Caudate nucleus (tissue), 63 donors: ENCODE measurements at places on chromosomes 4 and X.

GRCh38 chr4:160826339-160826679 is 1337.5 kb downstream of the FSTL5 start:
- DNase-seq, result no peak

DNA sequence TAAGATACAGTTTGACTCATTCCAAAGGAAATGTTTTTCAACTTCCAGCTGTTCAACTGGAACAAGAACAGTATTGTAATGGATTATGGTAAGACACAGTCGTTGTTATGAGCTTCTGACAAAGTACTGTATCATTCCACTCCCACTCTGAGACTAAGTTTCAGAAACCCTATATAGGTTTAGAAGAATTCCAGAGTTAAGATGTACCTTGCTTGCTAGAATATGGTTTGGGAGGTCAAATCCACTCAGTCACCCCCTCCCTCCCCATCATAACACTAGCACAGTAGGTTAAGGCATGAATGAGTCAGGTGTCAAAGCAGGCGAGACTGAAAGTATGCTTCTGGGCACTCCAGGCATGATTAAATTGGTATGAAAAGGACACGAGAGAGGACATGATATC is 339.7 kb downstream of the DMD start:
- no peak for DNase-seq

GRCh38 chr4:54229631-54230483 is 764 bp downstream of the PDGFRA start:
- DNase-seq, result no peak

DNA sequence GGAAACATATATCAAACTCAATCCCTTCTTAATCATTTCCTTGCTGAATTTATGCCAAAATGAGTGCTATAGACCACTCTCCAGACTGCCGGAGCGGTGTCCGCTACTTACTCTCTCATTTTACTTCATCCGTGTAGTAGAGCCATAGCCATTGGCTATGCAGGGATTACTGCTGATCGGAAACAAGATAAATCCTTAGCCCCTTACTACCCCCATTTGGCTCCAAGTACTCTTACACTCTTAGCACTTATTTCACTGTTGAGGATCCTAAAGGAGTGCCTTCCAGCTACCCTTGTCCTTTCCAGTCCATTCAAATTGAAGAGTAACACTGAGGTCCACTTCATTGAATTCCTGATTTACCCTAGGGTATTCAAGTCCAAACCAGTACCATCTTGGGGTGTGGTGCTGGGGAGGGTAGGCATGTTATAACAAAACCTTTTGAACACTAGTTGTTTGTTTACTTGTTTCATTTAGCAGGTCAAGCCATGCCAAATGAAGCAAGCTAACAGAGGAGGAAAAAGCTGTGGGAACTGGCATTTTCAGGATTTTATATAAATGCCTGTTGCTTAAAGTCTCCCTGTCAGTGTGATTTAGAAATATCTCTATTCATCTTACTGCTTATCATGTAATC is 715.1 kb downstream of the FSTL5 start:
- no peak for DNase-seq

- no peak for DNase-seq
These were observed 83.4 kb upstream of the PACRGL start for GRCh38 chr4:20616848-20617247.

DNA sequence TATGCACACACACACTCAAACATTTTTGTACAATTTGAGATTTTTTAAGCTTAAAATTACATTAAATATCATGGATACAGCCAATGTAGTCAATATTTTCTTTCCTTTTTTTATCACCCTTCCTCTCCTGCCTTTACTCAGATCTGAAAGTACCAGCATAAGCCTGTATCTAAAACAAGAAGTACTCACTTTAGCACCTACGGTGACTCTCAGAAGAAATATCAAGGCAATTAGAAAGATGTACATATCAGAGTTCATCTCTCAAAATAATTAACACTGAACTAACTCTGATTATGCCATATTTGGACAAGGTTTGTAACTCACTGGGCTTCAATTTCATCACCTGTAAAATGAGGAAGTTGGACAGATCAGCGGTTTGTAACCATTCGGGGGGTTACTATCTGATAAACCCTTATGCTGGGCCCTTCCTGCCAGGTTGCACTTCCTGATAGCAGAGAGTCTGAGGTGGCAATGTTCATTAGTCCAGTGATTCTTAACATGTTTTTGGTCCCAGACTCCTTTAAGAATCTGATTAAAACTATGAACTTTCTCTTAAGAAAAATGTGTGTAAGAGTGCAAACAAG is 5.7 kb upstream of the GPR174 start:
- DNase-seq, result no peak

- no peak for DNase-seq
These were observed 9.1 kb upstream of the ZNF732 start for GRCh38 chr4:314296-314903.

DNA sequence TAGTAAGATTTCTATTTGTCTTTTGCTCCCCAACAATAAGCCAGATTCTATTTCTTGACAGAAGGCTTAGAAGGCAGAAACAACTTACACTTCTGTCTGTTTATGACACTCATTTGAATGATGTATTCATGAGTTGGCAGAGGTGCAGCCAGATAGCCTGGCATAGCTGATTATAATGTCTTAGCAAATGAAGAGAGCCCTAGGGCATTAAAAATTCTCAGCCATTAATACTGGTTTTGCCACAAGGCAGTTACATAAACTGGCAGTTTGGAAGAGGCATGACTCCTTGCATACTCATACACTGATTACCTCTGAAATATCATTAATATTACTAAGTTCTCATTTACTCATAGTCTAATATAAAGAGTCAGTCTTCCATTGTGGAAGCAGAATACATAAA is 728.5 kb upstream of the NDST4 start:
- no peak for DNase-seq

DNA sequence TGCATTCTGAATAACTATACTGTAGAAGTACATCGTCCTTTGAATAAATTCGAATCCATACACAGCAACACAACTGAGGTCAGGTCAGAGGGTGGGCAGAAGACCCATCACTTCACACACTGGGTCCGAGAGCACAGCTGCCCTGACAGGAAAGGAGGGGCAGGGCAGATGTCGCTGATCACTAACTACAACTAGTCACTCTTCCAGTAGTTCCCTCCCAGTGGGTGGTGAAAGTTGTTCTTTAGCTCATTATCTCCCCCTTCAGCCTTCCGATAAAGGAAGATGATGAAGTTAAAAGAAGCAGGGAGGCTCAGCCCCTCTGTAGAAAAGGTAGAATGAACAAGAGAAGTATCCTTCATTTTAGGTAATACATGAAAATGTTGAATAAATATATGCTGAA is 278.9 kb downstream of the INPP4B start:
- DNase-seq, result no peak

DNA sequence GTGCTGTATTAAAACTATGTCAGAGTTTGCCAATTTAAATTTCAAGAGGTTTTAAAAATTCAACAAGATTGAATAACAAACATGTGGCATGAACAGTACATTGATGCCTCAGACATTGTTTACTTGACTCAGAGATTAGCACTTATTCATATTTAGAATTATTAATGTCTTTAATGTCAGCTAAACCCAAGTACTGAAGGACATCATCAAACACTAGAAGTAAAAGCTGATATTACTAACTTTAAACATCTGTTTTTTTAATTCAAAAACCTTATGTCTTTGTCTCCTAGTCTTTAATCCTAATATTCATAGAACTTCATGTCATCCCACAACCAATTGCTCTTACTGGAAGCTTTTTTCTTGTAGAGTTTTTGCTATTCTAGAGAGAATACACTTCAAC is 406.2 kb upstream of the PCDH7 start:
- DNase-seq, result no peak

GRCh38 chr4:18593297-18594002 is 571.9 kb upstream of the LCORL start:
- peak; percentile 50 for DNase-seq

- DNase-seq, result peak; percentile 0
These were observed 36.2 kb upstream of the PRDX4 start for GRCh38 chrX:23631136-23631535.

- no peak for DNase-seq
These were observed 12.4 kb upstream of the GLOD5 start for GRCh38 chrX:48749182-48749581.

DNA sequence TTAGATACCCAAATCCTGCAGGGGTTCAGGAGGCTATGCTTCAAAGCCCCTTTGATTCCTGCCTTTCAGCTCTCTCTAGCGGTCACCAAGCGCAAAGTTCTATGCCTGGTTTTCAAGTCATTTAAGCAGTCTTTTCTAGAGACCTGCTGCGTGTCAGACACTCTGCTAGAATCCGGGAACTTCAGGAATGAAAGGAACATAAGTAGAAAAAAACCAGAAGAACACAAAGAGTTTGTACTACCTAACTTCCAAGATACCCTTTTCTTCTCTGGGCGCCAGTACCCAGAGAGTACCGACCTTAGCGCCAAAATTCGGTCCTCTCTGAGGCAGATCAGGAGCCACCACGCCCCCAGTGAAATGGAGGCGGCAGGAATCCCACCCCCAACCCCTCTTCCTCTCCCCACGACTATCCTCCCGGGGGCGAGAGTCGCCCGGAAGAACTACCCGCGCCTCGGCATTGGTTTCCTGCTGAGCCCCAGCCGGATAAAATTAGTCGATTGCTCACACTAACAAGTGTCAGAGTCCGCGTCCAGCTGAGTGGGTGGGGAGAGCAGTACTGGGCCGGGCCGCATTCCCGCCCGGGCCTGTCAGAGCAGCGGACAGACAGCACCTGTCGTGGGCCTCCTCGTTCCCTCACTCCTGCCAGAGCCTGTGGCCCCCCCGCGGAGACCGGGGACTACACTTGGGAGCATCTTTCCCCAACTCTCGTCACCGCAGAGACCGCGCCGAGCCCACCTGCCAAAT is 78.8 kb downstream of the RLIM start:
- peak; percentile 13 for DNase-seq

- DNase-seq, result no peak
These were observed 238.9 kb downstream of the SLC7A11 start for GRCh38 chr4:138003248-138003647.

DNA sequence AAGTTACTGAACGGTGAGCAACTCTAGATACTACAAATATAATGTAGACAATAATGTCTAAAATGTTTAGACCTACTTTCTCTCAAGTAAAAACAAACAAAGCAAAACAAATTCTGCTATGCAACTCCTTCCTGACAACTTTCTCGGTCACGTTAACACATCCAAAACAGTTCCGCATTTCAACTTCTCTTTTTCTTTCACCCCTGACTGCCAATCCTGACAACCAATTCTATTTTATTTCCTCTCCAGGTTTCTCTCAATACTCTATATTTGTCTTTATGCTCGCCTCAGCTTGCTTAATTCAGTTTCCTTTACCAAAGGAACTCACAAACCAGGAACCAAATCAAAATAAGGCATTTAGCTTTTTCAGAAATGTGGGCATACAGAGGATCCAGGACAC is 513.0 kb downstream of the FSTL5 start:
- DNase-seq, result no peak

DNA sequence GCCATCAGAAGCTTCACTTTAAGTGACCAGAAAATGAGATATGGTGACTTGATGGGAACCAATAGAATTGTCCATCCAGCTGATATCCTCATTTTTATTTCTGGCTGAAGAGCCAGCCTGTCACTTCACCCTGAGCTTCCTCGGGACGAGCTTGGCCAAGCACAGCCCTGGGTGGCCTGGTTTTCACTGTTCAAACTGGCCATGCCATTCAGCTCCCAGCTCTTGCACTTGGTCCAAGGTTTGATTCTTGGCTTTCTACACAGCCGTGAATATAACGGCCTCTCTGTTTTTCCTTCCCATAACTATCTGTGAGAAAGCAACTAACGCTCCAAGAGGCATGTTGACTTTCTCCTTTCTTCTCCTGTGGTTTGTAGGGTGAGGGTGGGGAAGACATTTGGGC is 71.9 kb downstream of the LIMCH1 start:
- DNase-seq, result no peak

DNA sequence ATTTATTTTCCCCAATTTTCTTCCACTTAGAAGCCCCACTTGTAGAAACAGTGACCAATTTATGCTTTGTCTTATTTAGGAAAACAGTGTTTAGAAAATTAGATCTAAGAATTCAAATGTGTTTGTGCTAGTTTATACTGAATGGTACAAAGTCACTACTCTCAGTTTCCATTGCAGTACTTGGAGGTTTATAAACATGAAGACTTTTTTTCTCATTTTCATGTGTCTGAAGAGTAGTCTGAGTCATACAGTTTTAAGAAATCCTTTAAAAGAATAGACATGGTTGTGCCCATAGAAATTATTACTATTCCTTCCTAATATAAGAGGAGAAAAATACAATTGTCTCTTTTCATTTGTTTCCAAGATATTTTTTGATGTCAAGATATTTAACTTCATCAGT is 458.7 kb downstream of the NAF1 start:
- DNase-seq, result no peak

DNA sequence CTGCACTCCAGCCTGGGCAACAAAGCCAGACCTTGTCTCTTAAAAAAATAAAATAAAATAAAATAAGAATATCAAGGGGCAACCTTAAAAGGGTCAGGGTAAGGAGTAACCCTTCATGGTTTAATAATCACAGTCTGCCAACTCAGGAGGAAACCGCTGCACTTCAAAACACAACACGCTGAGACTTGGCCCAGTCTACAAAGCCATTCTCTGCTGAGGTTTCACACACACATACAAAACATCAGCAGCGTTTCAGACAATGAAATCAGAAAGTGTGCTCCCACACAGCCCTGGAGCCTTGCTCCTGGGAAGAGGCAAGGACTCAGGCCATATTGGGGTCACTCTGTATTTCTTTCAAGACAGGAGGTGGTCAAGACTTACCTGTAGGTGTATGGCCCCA is 18.3 kb downstream of the SCARB2 start:
- no peak for DNase-seq

- DNase-seq, result no peak
These were observed 466.6 kb downstream of the INPP4B start for GRCh38 chr4:142379277-142380051.

- no peak for DNase-seq
These were observed 154.2 kb downstream of the RAB28 start for GRCh38 chr4:13329963-13330362.

DNA sequence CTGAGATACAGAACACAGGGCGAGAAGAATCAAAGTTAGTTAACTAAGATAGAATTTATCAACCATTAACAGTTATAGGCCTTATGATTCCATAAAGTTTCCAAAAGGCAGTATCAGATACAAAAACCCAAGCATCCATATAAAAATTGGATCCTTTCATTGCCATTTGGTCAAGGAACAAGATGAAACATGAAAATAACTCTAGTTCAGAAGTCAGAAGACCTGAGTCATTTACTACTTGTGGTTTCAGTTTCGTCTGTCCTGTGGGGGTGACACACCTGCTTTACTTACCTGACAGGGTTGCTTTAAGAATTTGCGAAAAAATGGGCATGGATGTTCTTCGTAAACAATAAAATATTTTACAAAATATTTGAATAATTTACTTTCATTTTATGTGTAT is 130.8 kb downstream of the ANAPC10 start:
- no peak for DNase-seq

- no peak for DNase-seq
These were observed 211.8 kb downstream of the PPP3CA start for GRCh38 chr4:101135371-101136010.

- DNase-seq, result no peak
These were observed 355.5 kb downstream of the FBXW7 start for GRCh38 chr4:152180369-152180768.
